GM23248 (cell line): ENCODE measurements at places on chromosomes 2 and 18.

DNA sequence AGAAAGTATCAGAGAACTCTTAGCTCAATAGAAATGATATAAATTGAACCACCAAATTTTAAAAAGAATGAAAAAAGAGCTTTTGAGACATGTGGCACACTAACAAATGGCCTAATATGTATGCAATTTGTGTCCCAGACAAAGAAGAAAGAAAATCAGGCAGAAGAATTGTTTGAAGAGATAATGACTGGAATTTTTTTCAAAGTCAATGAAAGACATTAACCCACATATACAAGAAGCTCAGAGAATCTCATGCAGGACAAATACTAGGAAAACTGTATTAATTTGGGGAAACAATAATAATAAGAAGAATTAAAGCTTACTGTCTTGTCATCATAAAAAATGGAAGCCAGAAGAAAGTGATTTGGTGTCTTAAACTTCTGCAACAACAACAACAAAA lies 304.1 kb upstream of the RND3 start:
- no peak for DNase-seq

- DNase-seq: no peak
These were observed 77.6 kb downstream of the PDE1A start for GRCh38 chr2:182349268-182349667.

GRCh38 chr2:228575897-228576296 lies 394.4 kb upstream of the SPHKAP start:
- DNase-seq: no peak

GRCh38 chr2:64945973-64946768 lies 43.0 kb upstream of the SLC1A4 start:
- DNase-seq: no peak
